ENCODE measurements at places on chromosomes 7 and 10. TPM values are rescaled to one million over a fixed set of nuclear protein-coding genes. Genes with fewer than 3 reads are reported as not detected.

GRCh38 chr7:24907311-24907886, 72.6 kb downstream of the OSBPL3 start:
- DNase-seq, result peak; percentile 46

The AOAH gene
- total RNA-seq, result 13.3 TPM

DNA sequence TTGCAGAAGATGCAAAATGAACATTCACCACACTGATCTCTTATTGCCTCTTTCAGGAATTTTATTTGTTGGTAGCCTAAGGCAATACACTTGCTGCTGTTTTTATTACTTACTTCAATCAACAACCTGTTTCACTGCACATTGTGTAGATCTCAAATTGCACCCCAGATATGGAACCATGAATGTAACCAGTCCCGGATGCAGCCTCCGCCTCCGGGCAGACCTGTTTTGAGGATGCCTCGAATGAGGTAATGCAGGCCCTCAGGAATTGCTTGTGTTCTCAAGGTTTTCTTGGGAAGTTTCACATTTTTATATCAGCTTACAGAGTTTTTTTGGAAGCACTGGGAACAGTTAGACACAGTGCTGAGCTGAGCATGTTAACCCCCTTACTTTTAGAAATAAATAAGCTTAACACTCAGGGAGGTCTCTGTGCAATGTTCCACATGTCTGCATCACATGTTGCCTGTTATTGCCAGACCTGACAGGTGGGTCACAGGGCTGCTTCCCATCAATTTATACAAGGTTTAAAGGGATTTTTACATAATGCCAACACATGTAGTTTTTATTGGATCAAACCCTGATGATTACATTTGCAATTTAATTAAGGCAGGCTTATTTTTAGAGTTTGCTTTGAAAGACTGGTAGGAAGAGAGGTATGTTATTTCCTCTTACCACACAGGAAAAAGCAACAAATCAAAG, 193.1 kb upstream of the POM121L12 start:
- no peak for DNase-seq

The PPP1R9A gene
- total RNA-seq, result not detected

- peak; percentile 2 for DNase-seq
Measured at GRCh38 chr10:104038958-104039752, 46.5 kb downstream of the COL17A1 start.

GRCh38 chr10:60762554-60762953, 15.7 kb upstream of the CDK1 start:
- DNase-seq, result no peak

All from activated CD4-positive, alpha-beta T cell treated with anti-CD3 and anti-CD28 coated beads, Interleukin-2, amount 10 ng/mL, durations not matched to agents 7 days and 5 days (primary cell).